GM12892 (cell line): ENCODE measurements at places on chromosomes 16 and 17.

- no peak for DNase-seq
These were observed 57.2 kb upstream of the NLK start for GRCh38 chr17:27985306-27985705.

DNA sequence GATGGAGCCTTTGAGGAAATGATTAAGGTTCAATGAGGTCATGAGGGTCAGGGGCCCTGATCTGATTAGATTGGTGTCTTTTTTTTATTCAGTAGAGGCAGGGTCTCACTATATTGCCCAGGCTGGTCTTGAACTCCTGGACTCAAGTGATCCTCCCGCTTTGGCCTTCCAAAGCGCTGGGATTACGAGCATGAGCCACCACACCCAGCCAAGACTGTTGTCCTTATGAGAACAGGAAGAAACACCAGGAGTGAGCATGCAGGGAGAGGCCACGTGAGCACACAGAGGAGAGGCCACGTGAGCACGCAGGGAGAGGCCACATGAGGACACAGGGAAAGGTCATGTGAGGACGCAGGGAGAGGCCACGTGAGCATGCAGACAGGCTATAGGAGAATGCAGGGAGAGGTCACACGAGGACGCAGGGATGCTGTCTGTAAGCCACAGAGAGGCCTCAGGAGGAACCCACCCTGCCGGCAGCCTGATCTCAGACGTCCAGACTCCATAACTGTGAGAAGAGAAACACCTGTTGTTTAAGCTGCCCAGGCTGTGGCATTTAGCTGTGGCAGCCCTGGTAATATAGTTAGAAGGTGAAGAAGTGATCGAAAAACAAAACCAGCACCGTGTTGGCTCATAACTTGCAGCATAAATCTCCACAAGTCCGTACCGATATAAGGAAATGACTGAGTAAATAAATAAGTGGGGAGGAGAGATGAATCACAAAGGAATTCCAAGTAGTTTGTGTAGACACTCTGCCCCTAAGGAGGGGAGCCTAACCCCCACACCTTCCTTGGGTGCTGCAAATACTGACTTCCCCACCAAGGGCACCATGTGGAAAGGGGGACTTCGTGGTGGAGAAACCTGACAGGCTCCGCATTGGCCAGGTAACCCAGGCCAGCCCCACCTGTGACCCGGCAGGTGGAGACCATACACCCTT lies 14.6 kb upstream of the CSNK1D start:
- DNase-seq, result no peak

GRCh38 chr17:39169101-39169500 lies 3.1 kb upstream of the ARL5C start:
- DNase-seq, result no peak

DNA sequence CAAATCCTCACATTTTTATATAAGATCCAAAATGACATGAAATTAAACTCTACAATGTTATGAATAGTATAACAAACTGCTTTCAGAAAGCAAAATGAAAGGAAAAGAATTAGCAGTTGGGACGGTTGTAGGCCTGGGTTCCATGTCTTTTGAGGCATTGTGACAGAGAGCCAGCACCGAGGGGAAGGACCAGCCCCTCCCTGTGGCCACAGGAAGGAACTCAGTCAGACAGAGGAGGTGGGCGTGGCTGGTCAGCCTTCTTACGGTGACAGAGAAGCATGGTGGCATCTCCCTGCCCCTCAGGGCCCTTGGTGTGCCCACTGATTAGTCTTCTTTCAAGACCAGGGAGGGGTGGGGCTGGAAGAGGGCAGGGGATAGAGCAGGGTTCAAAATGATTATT lies 5.7 kb downstream of the ZNF319 start:
- peak; percentile 47 for DNase-seq
